ENCODE measurements at places on chromosomes 12 and 14.

DNA sequence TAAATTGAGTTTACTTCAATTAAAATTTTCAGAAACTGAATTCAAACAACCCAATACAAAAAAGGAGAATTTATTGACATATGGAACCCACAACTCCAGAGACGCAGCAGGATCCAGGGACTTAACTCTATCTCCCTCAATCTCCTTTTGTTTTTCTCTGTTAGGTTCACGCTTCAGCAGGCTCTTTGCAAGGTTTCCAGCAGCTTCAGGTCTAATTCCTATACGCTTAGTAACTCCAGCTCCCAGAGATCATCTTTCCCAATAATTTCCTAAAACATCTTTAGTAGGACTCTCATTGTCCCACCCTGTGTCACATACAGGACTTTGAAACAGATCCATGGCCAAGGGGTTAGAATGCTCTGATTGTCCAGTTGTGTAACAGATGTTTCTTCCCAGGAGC lies 175.2 kb downstream of the RMST start:
- DNase-seq = no peak

- no peak for DNase-seq
These were observed 175.8 kb downstream of the MSRB3 start for GRCh38 chr12:65454115-65454787.

- DNase-seq = no peak
These were observed 37.7 kb downstream of the CFL2 start for GRCh38 chr14:34676516-34677211.

DNA sequence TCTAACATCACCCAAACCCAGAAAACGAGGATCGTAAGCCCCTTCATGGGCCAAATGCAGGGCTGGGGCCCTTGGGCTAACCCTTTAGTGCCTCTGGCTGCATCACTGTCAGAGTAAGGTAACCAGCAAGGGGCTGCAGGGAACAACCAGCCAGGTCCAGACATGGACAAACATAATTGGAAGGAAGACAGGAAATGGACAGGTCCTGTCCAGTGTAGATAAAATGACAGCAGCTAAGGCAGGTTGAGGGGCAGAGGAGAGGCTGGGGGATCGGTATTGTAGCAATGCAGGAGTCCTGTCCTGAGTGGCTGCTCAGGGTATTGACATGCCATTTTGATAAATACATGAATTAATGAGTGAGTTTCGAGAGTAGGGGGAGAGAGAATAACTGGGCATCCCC lies 29.8 kb downstream of the BICD1 start:
- DNase-seq = no peak

DNA sequence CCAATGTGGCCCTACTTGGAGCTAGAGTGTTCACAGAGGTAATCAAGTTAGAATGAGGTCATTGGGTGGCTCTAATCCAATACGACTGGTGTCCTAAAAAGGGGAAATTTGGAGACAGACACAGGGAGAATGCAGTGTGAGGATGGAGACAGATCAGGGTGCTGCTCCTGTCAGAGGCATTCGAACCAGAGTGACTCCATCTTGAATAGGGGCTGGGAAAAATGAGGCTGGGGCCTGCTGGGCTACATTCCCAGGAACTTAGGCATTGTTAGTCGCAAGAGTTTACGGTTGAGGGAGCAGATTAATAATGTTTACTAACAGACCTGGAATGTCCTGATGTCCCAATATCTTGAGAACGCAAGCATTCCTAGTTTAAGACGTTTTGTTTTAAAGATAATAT lies 20.2 kb downstream of the TNFAIP2 start:
- no peak for DNase-seq

GRCh38 chr14:93533842-93534241 lies 103.1 kb downstream of the UNC79 start:
- no peak for DNase-seq

- DNase-seq = peak; percentile 73
These were observed 36.2 kb downstream of the TMEM120B start for GRCh38 chr12:121748571-121749265.

DNA sequence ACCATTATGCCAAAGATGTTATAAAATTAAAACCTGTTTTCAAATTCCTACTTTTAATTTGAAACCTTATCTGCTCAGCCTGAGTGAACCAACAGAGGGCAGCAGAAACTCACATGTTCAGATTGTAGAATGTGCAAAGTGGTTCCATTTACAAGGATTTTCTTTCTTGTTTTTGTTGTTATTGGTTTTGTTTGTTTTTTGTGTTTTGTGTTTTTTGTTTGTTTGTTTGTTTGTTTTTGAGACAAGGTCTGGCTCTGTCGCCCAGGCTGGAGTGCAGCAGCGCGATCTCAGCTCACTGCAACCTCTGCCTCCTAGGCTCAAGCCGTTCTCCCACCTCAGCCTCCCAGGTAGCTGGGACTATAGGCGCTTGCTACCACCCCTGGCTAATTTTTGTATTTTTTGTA lies 22.8 kb upstream of the GARIN2 start:
- DNase-seq = peak; percentile 21

- DNase-seq = no peak
These were observed 5.5 kb downstream of the ERP29 start for GRCh38 chr12:112018571-112019237.

GRCh38 chr14:90628825-90629224 lies 187.4 kb downstream of the TTC7B start:
- DNase-seq = no peak

- no peak for DNase-seq
These were observed 297.5 kb upstream of the PRKD1 start for GRCh38 chr14:30225176-30225575.

- no peak for DNase-seq
These were observed 12.5 kb downstream of the NAA25 start for GRCh38 chr12:112096070-112096469.

GRCh38 chr14:95274874-95275273 lies 44.8 kb downstream of the CLMN start:
- no peak for DNase-seq

DNA sequence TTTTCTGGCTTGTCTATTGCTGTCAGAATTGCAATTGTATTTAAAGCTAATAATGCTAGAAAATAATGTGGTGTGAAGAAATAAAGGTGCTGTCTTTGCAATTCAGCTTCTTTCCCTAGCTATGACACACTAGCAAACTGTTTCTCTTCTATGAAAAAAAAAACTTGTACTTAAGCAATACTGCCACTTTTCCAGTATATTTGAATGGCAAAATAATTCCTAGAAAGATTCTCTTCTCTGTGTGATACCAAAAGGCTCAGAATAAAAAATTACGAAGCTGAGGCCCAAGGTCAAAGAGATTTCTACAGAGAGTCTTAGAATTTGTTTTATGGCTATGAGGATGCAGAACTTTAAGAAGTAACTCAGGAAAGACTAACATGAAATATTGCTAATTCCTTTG lies 235.5 kb downstream of the ADAMTS20 start:
- no peak for DNase-seq

DNA sequence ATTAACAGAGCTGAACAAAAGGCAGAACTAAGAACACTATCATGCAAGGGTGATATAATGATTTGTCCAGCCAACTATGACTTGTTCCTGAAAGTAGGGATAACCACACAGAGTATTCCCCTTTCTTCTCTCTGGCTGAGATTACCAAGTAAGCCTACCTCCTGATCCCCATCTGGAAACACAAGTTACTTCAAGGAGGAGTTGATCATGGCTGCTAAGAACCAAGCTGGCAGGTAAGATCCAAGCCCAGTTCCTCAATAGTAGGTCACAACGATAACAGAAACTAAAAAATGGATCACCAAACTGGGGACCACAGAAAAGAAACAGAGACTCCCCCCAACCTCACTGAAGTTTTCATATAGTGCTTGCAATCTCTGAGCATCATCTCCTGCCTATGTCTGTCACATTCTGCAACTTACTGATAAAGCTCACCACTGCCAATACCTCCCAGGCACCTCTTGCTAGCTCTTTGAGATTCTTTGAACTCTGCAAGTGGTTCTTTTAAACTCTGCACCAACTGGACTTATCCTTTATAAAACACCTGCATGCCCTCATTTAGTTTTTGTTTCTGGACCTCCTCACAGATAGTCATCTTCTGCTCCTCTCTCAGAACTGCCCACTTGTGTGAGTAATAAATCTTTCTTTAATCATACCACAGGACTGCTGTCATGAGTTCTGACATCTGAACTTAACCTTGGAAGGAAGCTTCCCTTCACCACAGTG lies 76.6 kb downstream of the LRP6 start:
- DNase-seq = no peak

- no peak for DNase-seq
These were observed 136.9 kb downstream of the SLC38A1 start for GRCh38 chr12:46131732-46132469.

DNA sequence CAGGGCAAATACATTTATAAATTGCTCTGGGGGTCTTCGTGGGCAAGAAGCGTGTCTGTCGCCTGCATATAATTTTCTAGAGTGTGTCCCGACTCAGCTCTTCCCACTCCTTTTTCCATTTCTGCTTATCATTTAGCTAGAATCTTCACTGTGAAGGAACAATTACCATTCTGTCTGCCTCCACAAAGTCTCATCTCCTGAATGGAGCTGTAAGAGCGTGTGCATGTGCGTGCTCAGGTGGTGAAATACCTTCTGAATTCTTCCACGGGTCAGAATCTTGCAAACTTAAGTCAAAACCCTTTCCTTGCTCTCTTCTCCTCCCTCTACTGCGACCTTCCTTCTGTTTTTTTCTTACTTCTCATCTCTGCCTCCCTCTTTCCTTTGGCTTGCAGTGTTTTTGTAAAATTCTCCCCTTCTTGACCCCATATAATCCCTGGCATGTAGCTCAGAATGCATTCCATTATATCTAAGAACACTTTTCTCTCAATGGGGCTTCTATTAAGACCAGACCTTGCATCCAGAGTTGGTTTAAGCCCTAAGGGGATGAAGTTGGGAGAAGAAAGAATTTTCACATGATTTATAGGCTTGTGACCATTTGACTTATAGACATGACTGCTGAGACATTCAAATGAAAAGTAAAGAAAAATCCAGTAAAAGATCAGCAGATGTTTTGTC lies 25.0 kb upstream of the GSG1 start:
- DNase-seq = no peak

GRCh38 chr12:48764521-48764920 lies 24.4 kb downstream of the ADCY6 start:
- no peak for DNase-seq

All from smooth muscle cell of the brain vasculature (primary cell).